ENCODE measurements at places on chromosomes 13 and 19. TPM values are rescaled to one million over a fixed set of nuclear protein-coding genes. Genes with fewer than 3 reads are reported as not detected.

The FREM2 gene
- total RNA-seq, result 14.6 TPM

DNA sequence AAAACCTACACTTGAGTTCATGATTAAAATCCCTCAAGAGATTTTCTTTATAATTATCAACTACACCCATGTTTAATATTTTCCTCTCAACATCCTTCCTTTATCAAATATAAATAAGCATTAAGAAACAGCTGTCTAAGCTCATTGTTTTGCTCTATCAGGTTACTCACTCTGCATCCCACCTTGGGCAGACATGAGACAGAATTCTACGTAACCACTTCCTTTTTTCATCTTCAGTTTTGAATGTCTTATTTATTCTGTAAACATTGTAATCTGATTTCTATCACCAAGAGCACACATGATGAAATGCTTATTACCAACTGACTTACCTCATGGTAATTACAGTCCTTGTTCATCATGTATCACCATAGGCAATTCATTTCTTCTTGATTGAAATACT lies 1256.6 kb upstream of the ATXN8OS start:
- DNase-seq, result no peak

DNA sequence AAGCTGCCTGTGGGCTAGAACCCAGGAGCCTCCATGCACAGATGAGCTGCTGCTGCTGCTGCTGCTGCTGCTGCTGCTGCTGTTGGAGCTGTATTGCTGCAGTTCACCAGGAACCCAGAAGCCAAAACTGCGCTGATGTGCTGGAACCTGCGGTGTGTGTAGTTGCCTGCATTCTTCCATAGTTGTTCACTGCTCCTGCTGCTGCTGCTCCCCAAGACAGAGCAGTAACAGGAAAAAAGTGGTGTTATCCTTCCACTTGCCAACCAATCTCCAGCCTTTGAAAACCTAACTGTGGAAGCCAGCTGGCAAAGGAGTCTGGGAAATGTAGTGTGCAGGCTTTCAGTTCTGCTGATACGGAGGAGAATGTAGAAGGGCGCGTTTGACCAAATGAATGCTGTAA lies 37.9 kb downstream of the ARHGAP35 start:
- no peak for DNase-seq

The MAP3K10 gene
- total RNA-seq, result 4.5 TPM

The PROSER3 gene
- 4.5 TPM for total RNA-seq

The ZNF681 gene
- 3.6 TPM for total RNA-seq

- DNase-seq, result no peak
Measured at GRCh38 chr19:39544911-39545310, 5.0 kb upstream of the EID2 start.

- no peak for DNase-seq
Measured at GRCh38 chr19:23394511-23394910, 760 bp downstream of the ZNF91 start.

DNA sequence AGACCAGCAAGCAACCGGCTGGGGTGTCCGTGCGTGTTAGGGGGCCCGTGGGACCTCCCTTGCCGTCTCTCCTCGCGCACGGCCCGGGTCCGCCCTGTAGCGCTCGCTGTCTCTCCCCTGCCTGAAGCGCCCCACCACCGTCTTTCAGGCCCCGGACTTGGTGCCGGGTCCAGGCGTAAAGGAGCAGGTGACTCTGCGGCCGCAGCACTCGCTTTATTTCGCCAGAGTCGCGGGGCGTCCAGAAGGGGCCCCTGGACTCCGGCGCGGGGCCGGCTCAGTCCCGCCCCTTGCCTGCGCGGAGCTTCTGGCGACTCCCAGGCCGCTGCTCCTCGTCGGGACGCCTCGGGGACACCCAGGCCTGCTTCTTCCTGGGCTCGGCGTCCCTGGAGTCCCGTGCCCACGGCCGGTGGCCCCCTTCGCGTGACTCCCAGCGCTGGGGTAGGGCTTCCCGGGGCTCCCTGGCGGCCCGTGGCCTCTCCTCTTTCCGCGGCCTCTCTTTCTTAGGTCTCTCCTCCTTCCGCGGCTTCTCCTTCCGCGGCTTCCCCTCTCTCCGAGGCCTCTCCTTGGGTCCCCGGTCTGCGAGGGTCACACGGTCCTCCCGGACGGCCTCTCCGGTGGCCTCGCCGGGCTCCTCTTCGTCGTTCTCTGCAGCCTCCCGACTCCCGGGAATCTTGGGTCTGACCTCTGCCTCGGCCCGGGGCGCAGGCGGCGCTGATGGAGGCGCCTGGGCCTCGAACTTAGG lies 3.1 kb downstream of the AMH start:
- no peak for DNase-seq

DNA sequence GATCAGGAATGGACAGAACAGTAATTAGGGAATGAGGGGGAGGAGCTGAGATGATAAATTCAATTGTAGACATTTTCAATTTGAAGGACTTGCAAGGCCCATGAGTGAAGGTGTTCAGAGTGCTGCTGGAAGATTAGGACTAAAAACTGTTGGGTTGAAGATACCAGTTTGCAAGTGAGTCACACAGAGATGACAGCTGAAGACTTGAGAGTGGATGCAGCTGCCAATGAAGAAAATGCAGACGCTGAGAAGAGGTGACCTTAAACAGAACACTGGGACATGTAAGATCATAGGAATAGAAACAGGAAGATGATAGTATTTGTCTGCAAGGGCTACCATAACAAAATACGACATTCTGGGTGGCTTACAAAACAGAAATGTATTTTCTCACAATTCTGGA lies 1716.5 kb upstream of the SLC10A2 start:
- DNase-seq, result no peak

The TUBB4A gene
- total RNA-seq, result 0.49 TPM

DNA sequence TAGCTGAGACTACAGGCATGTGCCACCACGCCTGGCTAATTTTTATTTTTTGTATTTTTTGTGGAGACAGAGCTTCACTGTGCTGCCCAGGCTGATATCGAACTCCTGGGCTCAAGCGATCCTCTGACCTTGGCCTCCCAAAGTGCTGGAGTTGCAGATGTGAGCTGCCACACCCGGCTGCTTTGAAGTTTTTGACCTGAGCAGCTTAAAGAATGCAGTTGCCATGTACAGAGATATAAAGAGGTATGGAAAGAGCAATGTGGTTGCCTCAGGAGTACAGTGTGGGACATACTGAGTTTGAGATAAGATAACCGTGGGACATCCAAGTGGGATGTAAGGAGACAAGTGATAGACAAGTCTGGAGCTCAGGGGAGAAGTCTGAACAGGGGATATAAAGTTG lies 82.7 kb upstream of the LSM14A start:
- DNase-seq, result no peak

GRCh38 chr19:42003506-42004294 lies 9.7 kb upstream of the ATP1A3 start:
- DNase-seq, result no peak

DNA sequence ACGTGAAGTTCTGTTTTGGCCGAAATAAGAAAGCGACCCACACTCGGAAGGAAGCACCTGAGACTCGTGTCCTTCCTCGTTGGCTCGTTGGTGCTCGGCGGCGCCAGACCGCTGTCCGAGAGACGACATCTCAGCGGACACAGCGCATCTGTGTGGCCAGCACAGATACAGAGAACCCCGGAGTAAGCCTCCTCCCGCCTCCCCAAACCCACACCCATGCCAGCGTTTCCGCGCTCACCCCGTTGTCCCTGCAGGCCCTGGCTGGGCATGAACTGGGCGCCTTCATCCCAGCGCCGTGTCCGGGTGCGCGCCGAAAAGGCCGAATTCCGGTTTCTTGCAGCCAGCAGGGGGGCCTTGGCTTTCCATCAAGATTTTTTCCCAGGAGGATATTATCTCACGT lies 127.6 kb downstream of the SOX1 start:
- no peak for DNase-seq

The SLC25A41 gene
- 0.49 TPM for total RNA-seq

GRCh38 chr19:2171349-2172145 lies 7.8 kb downstream of the DOT1L start:
- no peak for DNase-seq

DNA sequence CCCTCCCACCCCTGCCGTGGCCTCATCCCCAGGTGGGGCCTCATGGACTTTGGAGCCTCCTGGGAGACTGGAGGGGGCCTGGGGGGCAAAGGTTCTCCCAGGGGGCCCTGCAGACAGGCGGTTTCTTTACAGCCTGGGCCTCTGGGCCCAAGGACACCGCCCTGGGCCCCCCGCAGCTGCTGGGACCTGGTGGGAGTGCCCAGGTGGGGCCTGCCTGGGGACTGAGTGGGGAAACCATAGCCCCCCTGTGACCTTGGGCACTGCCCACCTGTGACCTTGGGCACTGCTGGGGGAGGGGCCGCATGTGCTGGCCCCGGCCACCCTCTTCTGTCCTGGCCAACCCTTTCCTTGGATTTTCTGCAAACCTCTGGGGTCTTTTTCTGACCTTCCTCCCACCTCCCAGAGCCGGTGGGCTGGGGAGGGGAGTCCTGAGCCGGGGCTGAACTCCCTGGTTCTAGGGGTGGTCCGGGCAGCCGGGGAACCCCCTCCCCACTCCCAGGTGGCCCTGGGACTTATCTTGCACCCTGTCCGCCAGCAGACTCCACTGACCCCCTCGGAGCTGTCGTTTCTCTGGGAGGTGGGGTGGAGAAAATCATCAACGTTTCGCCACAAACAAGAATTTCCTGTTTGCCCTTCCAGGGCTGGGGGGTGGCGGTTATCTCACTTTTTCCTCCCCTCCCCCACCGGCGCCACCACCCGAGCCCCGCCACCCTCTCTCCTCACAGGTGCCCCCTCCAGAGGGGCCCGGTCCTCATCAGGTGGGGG lies 27.0 kb downstream of the ARID3A start:
- DNase-seq, result no peak

- no peak for DNase-seq
Measured at GRCh38 chr13:42377640-42378382, 105.9 kb downstream of the AKAP11 start.

The FPR3 gene
- total RNA-seq, result 2.2 TPM

DNA sequence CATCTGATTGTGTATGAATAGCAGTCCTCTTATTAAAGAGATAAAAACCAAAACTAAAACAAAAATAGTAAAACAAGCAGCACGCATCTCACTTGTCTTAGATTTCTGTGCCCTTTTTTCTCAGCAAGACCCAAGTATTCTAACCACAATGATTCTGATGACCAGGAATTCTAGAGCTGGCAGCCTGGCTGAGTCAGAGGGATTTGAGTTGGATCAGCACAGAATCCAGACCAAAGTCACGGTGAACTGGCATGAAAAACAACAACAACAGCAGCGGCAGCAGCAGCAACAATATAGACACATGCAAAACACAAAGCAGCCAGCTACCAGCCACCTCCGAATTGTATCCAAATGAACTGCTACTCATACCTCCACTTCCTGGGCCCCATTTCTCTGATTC lies 360.5 kb downstream of the KCNRG start:
- no peak for DNase-seq

The KLC3 gene
- total RNA-seq, result 26.0 TPM

DNA sequence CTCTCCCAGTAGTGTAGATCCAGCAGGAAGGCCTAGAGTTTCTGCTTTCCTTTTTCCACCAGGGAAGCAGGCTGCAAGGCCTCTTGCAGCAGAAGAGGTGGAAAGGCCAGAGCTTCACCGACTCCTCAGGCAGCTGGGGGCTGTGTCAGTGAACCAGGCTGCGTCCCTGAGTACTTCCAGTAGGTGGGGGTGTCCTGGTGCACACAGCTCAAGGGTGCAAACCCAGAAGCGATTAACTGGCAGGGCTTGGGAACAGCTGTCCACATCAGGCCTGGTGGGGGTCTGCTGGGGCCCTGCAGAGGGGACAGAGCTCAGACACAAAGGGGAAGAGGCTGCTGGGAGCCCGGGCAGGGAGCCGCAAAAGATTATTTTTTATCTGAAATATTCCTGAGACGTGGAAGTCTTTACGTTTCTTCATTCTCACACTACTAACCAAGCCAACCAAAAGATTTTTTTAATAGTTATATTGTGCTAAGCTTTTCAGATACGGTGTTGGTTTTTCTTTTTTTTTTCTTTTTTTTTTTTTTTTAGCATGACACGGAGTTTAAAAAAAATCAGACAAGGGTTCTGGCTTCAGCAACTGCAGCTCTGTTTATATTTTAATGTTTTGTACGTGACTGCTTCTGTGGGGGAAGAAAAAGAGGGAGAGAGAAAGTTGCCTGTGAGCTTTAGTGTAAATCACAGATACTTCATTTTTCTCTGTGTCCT lies 11.0 kb downstream of the TSHZ3 start:
- DNase-seq, result peak; percentile 34

GRCh38 chr19:27777726-27778125 lies 1435.2 kb downstream of the UQCRFS1 start:
- no peak for DNase-seq

- DNase-seq, result peak; percentile 84
Measured at GRCh38 chr19:10478903-10479384, 24.2 kb downstream of the KEAP1 start.

GRCh38 chr19:29671393-29672160 lies 6.3 kb downstream of the PLEKHF1 start:
- DNase-seq, result no peak

The CKM gene
- 426 TPM for total RNA-seq

DNA sequence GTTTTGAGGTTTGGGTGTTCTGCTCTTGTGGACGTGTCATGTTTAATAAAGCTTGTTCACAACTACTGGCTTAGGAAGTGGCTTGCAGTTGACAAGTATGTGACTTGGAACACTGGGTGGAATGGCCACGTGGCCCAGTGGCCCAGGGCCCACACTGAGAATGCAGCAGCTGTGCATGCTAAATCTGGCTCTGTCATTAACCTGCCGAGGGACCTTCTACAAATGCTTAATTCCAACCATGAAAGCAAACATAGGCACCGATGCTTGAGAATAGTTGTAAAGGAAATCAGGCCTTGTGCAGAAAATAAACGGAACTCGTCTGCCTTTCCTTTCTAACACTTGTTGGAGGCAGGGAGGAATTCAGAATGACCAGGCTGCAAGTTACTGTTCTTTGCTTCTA lies 11.6 kb upstream of the CLDN10 start:
- DNase-seq, result no peak

GRCh38 chr19:6735181-6735911 lies 2.0 kb downstream of the GPR108 start:
- DNase-seq, result no peak

The ZNF536 gene
- total RNA-seq, result 8.9 TPM

DNA sequence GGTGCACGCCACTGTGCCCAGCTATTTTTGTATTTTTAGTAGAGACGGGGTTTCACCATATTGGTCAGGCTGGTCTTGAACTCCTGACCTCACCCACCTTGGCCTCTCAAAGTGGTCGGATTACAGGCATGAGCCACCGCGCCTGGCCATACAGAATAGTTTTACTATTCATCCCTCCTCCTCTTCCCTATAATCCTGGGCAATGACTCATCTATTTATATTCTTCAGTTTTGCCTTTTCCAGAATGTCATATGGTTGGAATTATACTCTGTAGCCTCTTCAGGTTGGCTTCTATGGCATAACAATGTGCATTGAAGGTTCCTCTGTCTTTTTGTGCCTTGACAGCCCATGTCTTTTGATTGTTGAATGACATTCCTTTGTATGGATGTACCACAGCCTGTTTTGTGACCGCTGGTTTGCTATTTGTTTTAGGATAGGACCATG lies 22.2 kb upstream of the LRP3 start:
- no peak for DNase-seq

The SGCG gene
- 22.2 TPM for total RNA-seq

DNA sequence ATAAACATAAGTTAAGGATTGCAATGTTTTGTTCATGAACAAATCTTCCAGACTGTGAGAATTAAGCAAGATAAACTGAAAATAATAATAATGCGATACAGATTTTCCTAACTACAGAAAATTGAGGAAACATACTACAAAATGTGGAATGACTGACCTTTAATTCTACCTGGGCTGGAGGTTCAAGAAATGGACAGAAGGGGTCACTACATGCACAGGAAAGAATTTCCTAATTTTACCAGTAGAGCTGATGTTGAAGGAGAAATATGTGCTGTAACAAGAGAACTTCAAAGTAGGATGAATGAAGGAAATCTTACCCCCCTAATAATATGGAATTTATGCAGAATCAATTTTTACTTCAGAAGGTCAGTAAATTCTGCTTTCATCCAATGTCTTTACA lies 62.3 kb downstream of the ZNF627 start:
- DNase-seq, result no peak

- no peak for DNase-seq
Measured at GRCh38 chr19:23145617-23146415, 29.0 kb downstream of the ZNF730 start.
